ENCODE measurements at places on chromosomes 2 and 18. TPM values are rescaled to one million over a fixed set of nuclear protein-coding genes. Genes with fewer than 3 reads are reported as not detected.
A peak's percentile ranks its signal among the peaks of the same experiment; 100 is the strongest.

DNA sequence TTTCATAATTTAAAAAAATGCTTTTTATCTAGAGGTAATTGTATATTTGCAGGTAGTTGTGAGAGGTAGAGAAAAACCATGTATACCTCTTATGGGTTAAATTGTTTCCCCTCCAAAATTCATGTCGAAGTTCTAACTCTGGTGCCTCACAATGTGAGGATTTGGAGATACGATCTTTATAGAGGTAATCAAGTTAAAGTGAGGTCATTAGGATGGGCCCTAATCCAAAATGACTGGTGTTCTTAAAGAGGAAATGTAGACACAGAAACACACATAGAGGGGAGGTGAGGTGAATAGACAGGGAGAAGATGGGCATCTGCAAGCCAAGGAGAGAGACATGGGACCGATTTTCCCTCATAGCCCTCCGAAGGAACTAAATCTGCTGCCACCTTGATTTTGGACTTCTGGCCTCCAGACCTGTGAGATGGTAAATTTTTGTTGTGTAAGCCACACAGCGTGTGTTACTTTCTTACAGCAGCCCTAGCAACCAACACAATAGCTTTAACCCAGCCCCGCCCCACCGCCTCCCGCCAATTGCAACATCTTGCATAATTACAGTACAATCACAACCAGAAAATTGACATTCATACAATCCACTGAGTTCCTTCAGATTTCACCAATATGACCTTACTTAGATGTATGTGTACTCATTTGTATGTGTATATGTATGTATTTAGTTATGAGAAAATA, 208.9 kb downstream of the MIB1 start:
- no peaks in the 10 kb centered on the region for H3K36me3 ChIP-seq
- no peak overlapping the region for H3K27ac ChIP-seq
- H3K27me3 ChIP-seq: no peaks in the 10 kb centered on the region
- no peaks in the 10 kb centered on the region for H3K4me1 ChIP-seq
- no peak overlapping the region for H3K4me3 ChIP-seq

GRCh38 chr2:218458598-218458997, 39.7 kb downstream of the VIL1 start:
- DNase-seq: no peak
- peaks cover 34% of the 10 kb centered on the region for H3K36me3 ChIP-seq
- H3K4me3 ChIP-seq: no peak overlapping the region
- H3K27me3 ChIP-seq: no peaks in the 10 kb centered on the region

DNA sequence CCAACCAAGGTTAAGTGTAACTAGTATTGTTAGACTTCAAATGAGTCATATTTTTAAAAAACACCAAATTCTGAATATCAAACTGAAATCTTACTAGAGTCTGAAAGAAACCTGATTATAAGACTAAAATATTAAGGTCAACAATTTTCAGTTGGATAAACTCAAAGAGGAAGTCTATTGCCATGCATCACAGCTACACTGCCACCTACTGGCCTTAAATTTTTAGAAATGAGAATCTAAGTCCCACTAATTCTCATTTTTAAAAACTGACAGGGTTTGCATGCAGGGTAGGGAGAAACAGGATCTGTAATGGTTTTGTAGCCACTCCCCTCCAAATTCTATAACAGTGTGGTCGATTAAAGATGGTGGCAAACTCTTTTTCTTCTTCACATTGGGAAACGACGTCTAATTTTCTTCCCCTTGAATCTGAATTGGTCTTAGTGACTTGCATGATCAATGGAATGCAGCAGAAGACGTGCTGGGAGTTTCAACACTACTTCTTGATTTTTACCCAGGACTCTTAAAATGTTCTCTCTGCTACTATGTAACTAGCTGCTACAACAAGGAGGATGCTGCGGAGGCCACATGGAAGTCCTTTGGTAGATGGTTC, 176.1 kb upstream of the SESTD1 start:
- H3K27ac ChIP-seq: no peak overlapping the region
- no peaks in the 10 kb centered on the region for H3K36me3 ChIP-seq
- DNase-seq: no peak
- no peaks in the 10 kb centered on the region for H3K4me1 ChIP-seq
- no peaks in the 10 kb centered on the region for H3K27me3 ChIP-seq

DNA sequence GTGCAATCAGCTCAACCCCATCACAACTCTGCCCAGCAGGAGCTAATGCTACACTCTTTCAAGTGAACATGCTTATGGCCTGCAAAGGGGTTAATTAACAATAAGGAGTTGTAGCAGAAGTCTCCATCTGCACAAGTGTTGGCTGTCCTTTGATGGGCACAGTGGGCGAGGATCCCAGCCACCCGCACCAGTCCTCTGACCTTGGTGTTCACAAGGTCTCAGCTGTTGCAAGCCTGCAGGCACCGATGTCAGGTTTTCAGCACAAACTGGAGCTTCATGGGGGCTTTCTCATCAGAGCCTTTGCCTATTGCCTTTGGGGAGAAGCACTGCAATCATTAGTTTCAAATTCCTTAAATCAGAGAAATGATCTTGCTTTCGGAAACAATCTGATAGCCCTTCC, 60.9 kb upstream of the TMEM178A start:
- no peaks in the 10 kb centered on the region for H3K4me1 ChIP-seq
- H3K36me3 ChIP-seq: no peaks in the 10 kb centered on the region
- no peak overlapping the region for H3K27ac ChIP-seq
- no peaks in the 10 kb centered on the region for H3K27me3 ChIP-seq
- H3K4me3 ChIP-seq: no peak overlapping the region
- no peak for DNase-seq

DNA sequence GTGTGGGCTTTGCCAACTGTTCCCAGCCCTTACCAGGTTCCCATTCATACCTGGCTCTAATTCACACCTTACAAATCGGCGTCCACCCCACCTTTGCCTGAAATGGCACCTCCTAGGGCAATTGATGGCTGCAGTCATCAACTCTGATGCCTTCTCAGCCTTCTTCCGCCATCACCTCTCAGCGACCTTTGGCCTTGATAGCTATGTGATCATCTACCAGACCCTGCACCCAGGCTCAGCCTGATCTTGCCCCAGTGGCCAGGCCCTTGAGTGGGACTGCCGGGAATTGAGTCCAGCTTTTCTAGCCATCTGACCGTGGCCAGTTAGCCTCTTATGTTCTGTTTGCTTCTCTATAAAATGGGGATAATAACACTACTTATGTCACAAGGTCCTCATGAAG, 32.5 kb downstream of the PSD4 start:
- H3K27me3 ChIP-seq: no peaks in the 10 kb centered on the region
- H3K36me3 ChIP-seq: no peaks in the 10 kb centered on the region
- DNase-seq: no peak
- no peak overlapping the region for H3K4me3 ChIP-seq

DNA sequence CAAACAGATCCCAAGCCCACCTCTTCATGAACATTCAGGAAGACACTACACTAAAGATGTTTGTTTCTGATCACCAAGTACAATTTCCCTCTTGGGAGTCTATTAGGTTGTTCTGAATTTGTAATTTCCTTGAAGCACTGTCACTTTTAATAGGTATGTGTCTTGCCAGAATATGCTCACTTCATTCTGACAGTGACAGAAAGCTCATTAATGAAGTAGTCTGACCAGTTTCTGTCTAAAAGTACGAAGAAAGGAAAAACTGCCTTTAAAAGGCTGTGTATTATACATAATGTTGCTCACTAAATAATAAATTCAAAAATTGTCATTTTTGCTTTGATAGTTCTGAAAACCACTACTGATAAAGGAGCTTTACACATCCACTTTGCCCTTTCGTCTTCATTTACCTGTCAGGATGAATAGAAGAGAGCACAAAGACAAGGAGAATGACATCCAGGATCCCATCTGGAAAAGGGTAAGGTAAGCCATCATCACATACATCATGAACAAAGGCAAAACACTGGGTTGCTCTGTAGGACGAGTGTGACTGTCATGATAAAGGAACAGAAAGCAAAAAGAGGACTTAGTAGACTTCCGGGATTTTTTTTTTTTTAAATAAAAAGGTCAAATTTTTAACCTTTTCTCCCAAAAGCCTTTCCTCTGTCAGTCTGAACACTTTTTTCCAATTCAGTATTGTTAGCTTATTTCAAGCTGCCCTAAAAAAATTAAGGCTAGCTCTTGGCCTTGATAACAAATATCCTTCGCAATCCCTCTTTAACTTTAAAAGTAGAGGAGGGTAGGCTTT, 103.4 kb downstream of the METTL8 start:
- H3K4me3 ChIP-seq: no peak overlapping the region
- H3K4me1 ChIP-seq: no peaks in the 10 kb centered on the region
- no peaks in the 10 kb centered on the region for H3K27me3 ChIP-seq
- no peak for DNase-seq
- H3K36me3 ChIP-seq: no peaks in the 10 kb centered on the region

GRCh38 chr18:40904295-40904694, 1050.7 kb upstream of the PIK3C3 start:
- H3K4me3 ChIP-seq: no peak overlapping the region
- H3K36me3 ChIP-seq: no peaks in the 10 kb centered on the region
- H3K27ac ChIP-seq: no peak overlapping the region
- H3K4me1 ChIP-seq: no peaks in the 10 kb centered on the region

GRCh38 chr2:235908826-235909225, 259.4 kb downstream of the GBX2 start:
- no peaks in the 10 kb centered on the region for H3K27me3 ChIP-seq
- H3K4me1 ChIP-seq: no peaks in the 10 kb centered on the region
- no peak overlapping the region for H3K4me3 ChIP-seq
- H3K36me3 ChIP-seq: no peaks in the 10 kb centered on the region

DNA sequence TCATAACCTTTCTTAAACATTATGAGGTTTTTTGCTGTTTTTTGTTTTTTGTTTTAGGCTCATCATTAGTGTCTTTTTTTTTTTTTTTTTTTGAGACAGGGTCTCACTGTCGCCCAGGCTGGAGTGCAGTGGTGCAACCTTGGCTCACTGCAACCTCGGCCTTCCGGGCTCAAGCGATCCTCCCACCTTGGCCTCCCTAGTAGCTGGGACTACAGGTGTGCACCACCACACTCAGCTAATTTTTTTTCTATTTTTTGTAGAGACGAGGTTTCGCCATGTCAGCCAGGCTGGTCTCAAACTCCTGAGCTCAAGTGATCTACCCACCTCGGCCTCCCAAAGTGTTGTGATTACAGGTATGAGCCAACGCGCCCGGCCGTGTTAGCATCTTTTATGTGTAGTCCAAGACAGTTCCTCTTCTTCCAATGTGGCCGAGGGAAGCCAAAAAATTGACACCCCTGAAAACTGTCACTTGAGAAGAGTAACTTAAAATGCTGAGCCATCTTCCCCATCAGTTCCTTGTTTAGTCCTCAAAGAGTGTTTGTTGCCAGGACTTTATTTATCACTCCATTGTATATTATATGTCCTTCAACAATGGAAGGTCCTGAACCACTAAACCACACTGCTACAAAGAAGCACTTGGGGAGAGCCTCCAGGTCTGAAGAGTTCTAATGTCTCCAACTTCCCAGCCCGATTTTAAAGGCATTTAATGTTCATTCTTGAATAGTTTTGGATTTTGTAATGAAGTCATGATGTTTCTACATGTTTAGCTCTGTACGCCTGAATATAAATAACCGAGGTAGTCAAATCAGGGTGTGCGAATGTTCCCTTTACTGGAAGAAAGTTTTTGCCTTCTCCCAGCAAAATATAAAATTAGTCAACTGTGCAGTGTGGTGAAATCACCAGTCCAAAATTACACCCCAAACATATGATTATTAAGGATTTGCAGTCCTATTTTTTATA, 26.4 kb downstream of the ZNF516 start:
- no peaks in the 10 kb centered on the region for H3K36me3 ChIP-seq
- peak overlapping the region; percentile 48 for H3K27ac ChIP-seq
- H3K4me1 ChIP-seq: peaks cover 80% of the 10 kb centered on the region
- H3K4me3 ChIP-seq: no peak overlapping the region

DNA sequence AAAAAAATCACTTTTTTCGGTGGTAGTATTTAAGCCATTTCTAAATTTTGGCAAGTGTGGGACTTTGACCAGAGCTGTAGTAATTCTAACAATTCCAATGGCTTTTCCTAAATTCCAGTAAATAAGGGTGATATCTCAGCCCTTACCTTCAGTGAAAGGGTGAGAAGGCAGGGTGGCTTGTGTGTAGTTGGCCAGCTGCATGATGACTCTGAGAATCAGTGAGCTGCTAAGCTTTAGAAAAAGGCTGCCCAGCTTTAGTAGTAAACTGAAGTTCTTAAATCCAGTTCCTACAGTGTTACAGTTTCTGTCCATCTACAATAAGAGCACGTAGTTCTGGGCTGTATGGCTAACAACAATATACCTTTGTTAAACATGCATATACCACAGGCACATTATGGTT, 42.0 kb downstream of the OXER1 start:
- DNase-seq: no peak
- H3K4me1 ChIP-seq: no peaks in the 10 kb centered on the region
- H3K4me3 ChIP-seq: no peak overlapping the region
- H3K27ac ChIP-seq: no peak overlapping the region
- H3K36me3 ChIP-seq: no peaks in the 10 kb centered on the region

DNA sequence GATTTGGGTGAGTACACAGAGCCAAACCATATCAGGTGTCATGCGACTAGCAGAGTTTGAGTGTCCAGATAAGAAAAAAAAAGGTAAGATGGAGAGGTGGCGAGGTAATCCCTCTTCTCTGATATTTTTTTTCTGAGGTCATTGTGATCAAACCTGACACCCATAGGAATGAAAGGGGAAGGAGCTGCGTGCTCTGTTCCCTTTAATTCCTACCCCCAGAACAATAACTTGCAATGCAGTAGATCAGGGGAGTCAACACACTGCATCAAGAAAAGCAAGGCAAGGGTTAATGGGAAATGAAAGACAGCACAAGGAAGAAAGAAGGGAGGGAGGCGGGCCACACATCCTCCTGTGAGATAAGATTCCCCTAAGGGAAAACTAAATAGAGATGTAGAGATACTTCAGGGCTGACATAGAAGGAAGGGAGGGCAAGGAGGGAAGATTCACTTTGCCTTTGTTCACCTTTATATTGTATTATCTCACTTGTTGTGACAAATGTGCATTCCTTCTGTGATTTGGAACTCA, 132.8 kb downstream of the CD226 start:
- H3K27me3 ChIP-seq: no peaks in the 10 kb centered on the region
- H3K4me3 ChIP-seq: no peak overlapping the region
- no peaks in the 10 kb centered on the region for H3K4me1 ChIP-seq
- H3K36me3 ChIP-seq: no peaks in the 10 kb centered on the region

GRCh38 chr2:37902991-37903390, 22.1 kb upstream of the RMDN2 start:
- no peaks in the 10 kb centered on the region for H3K27me3 ChIP-seq
- no peak for DNase-seq
- H3K4me3 ChIP-seq: no peak overlapping the region
- no peaks in the 10 kb centered on the region for H3K4me1 ChIP-seq
- no peaks in the 10 kb centered on the region for H3K36me3 ChIP-seq

DNA sequence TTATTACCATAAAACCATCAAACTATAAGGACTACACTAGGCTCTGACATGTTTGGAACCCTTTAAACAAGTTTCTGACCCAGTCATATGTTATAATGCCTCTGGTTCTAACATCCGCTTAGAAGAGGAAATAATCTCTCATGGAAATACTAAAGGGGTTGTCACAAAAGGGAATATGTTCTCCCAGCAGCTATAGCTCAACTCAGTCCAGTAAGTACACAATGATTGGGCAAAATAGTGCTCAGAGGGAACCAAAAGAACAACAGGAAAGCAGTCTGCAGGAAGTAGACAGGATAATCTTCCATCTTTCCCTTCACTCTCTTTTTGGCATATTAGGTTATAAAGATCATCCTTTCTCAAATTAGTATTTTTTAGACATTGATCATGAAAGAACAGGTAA, 4.3 kb downstream of the SRBD1 start:
- H3K4me1 ChIP-seq: peaks cover 15% of the 10 kb centered on the region
- H3K36me3 ChIP-seq: peaks cover 19% of the 10 kb centered on the region
- DNase-seq: no peak
- H3K4me3 ChIP-seq: no peak overlapping the region

The AGXT gene
- total RNA-seq: not detected

The PHOSPHO2 gene
- 4.7 TPM for total RNA-seq

The EVX2 gene
- total RNA-seq: 0.98 TPM

The KIAA2012 gene
- total RNA-seq: not detected

The ZNF521 gene
- total RNA-seq: 18.7 TPM

All from vagina (tissue), 2 donors.